Hypothalamus (tissue), 51 donors: ENCODE measurements at places on chromosomes 12 and 14.

DNA sequence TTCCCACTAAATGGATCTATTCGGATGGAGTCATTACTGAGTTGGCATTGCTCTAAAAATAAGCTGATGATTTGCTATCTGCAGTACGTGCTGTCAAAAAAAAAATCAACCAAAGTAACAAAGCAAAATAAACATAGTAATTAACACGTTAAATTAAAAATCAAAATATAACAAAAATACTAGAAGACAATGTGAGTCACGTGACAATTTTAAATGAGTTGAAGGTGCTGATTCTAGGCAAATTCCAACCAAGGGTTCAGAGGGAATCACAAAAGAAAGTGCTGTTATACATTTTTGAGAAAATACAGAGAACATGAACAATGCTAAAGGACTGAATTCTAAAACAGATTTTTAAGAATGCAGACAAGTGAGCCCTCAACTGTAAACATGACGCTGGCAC is 45.2 kb upstream of the IFNG-AS1 start:
- DNase-seq, result no peak

GRCh38 chr14:88312257-88312656 is 10.8 kb downstream of the KCNK10 start:
- no peak for DNase-seq

DNA sequence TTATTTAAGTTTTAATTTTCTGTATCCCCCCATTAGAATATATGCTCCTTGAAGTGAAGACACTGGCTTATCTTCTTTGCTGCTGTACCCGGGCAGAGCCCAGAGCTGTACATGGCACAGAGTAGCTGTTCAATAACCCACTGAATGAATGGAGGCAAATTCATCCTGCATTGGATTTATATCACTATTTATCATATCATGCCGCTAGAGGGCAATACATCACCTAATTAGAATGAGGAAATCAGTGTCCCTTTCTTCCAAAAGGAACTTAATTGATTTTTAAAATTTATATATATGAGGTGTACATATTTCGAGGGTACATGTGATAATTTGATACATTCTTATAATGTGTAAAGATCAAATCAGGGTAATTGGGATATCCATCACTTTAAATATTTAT is 89.2 kb upstream of the TMEM260 start:
- DNase-seq, result no peak

DNA sequence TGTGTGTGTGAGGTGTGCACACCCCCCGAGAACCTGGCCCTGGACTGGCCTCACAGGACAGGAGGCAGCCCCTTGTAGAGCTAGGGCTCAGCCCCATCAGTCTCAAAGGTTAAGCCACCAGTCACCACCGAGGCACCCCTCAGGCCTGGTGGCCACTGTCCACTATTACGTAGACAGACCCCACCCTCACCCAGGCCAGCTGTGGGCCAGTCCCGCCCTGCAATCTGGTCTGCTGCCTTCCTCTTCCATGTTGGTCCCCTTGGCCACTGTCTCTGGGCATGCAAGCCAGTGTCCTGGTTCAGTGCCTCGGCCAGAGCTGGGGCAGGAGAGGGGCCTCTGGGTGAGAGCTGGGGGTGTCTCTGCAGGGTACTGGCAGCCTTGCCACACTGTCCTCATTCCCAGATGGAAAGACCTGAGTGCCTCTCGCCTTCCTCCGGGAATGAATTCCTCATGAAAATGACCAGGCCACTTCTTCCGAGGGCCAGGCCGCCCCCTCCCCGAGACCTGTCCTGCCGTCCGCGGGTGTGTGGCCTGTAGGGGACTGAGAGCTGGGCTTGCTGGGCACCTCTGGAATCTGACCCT is 897 bp upstream of the TEX22 start:
- no peak for DNase-seq

DNA sequence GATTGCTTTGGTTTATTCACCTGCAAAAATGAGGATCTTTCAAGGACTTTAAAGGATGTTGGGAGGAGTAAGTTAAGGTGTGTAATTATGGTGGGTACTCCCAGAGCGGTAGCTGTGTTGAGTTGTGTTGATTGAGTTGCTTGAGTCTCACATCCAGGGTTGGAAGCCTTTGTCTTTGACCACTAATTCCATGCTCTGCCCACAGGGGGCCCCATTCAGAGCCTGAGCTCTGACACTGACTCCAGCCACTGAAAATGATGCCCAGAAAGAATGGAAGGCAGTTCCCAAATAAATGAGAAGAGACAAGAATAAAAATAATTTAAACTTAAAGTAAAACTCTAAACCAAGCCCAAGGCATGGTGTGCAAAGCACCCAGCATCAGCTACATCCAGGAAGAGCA is 237.4 kb upstream of the PWP1 start:
- no peak for DNase-seq

GRCh38 chr14:80959496-80959895 is 4.1 kb downstream of the TSHR start:
- DNase-seq, result no peak

DNA sequence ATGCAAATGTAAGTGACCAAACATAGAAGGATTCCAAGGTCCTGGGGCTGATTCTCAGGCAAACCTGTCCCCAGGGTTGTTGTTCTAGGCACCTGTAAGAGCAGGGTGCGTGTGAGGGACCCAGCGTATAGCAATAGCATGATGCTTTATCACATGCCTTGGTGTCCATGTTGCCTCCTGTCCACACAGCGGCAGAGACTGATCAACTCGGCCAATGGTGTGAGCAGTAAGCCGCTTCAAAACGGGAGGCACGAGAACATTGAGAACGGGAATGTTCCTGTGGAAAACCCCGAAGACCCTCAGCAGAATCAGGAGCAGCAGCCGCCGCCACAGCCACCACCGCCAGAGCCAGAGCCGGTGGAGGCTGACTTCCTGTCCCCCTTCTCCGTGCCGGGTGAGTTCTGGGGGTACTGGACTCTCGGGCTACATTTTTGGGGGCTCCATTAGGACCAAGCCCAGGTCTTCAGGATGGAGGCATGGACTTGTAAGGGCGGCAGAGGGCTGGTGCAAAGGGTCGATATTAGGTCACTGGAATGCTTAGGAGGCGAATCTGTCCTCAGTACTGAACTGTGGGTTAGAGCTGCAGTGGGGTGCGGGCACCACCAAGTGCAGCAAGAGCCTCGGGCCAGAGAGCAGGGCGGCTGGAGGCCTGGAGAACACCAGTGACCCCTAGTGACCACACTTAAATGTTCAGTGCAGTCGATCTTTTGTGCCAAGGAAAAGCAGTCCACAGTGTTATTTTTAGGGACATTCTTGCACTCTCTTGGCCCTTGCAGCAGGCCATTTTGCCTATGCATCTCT is 57.2 kb upstream of the RIN3 start:
- DNase-seq, result peak; percentile 11

DNA sequence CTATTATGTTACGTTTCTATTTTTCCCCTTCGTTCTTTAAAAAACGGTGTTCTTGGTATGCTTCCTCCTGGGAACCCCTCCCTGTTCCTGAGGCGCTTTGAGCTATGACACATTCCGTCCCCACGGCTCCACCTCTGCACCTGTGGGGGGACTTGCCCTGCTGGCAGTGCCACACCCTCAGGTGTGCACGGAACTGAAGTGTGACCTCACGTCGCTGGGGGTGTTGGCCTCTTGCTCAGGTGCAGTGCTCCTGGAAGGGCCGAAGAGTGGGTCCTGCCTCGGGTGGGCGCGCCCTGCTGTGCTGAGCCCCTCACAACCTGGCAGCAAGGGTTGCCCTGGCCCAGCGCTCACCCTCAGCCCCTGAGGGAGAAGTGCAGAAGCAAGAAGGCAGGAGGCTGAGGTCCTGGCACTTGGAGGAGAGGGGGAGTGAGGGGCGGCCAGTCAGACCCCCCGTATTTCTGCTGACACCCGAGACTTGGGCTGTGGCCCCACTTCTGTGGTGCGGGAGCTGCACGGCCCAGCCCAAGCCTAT is 4.9 kb downstream of the AMN start:
- no peak for DNase-seq

- no peak for DNase-seq
These were observed 29.2 kb downstream of the PRMT8 start for GRCh38 chr12:3520168-3520567.

DNA sequence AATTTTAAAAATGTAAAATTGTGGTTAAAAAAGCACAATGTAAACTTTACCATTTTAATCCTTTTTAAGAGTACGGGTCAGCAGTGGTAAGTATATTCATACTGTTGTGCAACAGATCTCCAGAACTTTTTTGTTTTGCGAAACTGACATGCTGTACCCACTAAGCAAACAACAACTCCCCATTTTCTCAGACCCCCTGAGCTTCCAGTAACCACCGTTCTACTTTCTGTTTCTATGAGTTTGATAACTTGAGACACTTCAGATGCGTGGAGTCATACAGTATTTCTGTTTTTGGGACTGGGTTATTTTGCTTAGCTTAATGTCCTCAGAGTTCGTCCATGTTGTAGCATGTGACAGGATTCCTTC is 38.0 kb downstream of the CHST11 start:
- DNase-seq, result no peak
